EL (cell line): ENCODE measurements at places on chromosomes 5 and 9.

DNA sequence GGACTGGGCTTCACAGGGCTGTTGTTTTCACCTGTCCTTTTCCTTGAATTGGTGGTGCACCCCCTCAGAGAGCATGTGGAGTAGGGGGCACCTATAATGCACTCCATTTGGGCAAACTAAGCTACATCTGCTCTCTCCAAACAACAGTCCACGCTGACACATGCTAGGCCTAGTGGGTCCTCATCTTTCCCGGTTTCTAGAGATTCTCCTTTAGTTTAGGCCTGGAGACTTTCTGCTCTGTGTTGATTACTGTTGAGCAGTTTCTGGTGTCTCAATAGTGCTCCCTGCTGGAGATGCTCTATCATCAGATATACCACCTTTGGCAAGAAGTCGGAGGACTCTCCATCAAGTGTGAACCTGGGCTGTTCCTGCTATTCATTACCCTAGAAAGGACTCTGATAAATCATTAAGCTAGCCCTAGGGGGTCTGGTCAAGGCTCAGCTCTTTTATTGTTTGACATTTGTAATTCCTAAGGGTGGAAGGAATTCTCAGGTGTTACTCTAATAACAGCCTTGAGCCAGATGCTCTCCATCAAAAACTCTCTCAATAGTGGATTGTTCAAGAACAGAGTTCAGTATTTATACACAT, 64.0 kb upstream of the FYB1 start:
- peak; percentile 75 for DNase-seq

GRCh38 chr9:90393365-90394152, 249.1 kb downstream of the DIRAS2 start:
- DNase-seq = no peak

DNA sequence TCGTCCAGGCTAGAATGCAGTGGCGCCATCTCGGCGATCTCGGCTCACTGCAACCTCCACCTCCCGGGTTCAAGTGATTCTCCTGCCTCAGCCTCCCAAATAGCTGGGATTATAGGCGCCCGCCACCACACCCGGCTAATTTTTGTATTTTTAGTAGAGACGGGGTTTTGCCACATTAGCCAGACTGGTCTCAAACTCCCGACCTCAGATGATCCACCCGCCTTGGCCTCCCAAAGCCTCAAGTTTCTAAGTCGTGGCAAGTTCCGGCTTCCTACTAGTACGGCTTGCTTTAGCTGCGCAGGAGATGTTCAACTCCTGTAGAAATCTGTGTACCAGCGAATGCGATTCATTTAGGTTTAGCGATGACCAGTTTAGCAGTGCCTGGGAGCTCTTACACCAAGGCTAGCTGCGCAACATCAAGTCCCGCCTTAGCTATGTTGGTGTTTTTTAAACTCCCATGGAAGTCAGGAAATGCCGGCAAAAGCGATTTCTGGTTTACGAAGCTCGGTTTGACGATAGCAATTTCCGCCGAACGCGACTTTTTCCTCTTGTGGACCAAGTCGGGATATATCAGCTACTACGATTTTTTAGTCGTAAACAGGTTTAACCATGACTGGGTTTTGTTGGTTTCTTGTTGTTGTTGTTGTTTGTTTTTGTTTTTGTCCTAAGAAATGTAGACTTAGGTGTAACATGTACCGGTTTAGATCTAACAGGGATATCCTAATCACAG, 46.4 kb downstream of the ANXA2R start:
- DNase-seq = peak; percentile 65

DNA sequence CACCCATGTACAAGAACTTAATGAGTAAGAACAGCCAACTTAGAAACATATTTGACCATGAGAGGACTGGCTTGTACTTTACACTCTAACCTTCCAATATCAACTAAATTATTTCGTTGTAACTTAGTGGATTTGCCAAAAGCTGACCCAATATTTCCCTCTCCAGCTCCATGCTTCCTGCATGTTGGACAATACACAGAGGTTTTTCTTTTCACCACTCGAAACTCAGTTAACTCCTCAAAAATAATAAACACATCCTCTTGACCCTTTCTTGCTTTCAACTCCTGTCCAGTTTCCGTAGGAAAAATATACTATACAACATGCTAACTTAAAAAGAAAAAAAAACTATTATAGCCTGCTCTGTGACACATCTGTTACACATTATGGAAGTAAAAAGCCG, 188.9 kb downstream of the MPDZ start:
- DNase-seq = no peak

DNA sequence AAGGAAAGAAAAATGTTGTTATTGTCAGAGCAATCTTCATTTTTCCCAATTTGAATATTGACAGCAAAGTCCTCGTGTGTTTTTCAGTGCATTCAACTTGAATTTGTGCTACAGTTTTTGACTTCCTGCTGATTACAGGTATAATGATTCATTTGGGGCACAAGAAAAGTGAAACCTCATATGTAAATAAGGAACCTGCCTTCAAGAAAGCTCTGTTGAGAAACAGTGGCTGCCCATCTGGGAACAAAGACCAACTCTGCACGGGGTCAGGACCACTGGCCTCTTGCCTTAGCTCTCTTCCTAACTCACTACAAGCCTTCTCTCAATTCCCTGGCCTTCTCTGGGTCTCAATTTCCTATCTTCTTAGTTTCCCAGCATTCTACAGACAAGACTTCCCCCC, 21.0 kb downstream of the TIMD4 start:
- no peak for DNase-seq

DNA sequence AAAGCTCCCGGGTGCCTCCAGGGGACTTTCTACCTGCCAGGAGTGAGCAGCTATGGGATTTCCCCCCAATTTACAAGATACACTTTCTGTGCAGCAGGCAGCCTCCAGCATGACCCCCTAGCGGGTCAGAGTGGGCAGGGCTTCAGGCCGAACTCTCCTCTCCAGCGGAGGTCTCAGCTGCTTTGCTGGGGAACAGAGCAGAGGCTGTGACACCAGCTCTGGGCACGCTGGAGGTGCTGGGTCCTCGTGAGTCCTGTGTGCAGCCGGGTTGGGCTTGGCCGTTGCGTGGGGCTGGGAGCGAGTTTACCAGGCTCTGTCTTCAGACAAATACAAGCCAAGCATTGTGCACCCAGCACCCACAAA, 2.9 kb downstream of the NRARP start:
- DNase-seq = no peak

- DNase-seq = peak; percentile 9
Observed at GRCh38 chr5:55600086-55600485, 65.3 kb upstream of the PLPP1 start.

DNA sequence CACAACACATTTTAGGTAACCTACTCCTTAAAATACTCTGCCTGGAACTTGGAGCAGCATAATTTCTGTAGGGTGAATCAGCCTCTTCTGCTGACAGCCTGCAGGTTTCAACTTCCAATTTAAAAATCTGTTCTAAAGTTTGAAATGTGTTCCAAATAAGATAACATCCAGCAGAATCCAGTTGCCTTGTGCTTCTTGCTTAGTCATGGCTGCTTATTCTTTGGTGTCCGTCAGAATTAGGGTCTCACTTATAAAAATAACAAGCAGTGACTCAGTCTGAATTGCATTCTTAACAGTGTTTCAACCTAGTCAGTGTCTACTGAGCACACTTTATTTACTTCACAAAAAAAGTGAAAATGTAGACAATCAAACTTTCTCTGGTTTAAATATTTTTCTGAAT, 3.7 kb downstream of the CDH6 start:
- no peak for DNase-seq

GRCh38 chr5:38384396-38384795, 126.0 kb downstream of the EGFLAM start:
- DNase-seq = no peak

GRCh38 chr9:130526854-130527650, 52.3 kb upstream of the FUBP3 start:
- no peak for DNase-seq

DNA sequence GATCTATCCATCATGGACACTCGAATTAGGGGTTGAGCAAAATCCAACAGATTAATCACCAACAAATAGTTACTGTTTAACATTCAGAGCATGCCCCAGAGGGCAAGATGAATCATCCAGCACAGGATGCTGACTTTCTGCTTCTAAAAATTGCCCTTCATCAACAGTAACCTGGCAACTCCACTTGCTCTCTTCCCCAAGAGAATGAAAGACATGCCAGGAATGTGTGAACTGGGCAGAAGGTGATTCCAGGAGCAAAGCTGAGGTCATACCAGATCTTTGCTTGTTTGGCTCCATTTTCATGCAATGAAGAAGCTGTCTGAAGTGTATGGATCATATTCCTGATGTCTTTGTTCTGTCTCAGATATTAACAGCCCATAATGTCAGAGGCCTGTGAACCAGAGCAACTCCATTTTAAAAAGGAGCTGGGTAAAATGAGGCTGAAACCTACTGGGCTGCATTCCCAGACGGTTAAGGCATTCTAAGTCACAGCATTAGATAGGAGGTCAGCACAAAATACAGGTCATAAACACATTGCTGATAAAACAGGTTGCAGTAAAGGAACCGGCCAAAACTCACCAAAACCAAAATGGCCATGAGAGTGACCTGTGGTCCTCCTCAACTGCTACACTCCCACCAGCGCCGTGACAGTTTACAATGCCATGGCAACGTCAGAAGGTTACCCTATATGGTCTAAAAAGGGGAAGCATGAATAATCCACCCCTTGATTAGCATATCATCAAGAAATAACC, 2.5 kb upstream of the ZNF367 start:
- DNase-seq = peak; percentile 98

DNA sequence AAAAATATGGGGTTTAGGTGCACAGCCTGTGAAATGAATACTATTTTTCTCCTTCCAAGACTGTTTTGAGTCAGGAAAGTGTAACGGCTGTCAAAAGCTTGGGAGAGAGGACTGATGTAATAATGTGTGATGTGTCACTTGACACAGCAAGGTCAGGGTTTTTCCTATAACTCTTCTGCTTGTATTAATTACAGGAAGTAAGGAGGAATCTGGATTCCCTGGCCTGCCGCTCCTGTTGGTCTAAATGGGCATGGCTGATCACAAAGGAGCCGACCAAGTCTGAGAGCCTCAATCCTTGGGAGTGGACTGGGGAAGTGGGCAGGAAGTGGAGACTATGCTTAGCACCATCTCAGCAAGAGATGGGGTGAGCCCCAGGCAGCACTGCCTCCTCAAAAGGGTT, 16.7 kb upstream of the SLC28A3 start:
- DNase-seq = peak; percentile 8

DNA sequence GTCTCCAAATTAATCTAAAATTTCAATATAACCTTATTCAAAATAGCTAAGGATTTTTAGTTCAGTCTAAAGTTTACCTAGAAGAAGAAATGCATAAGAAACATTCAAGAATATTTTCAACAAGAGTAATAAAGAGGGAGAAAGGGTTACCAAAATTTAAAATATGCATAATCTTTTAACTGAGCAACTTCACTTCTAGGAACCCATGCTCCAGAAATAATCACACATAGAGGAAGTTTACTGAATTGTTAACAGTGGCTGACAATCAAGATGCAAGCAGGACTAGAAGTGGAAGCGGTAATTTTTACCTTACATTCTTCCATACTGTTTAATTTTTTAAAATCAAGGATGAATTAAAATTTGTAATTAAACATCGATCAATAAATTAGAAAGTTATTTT, 1.9 kb downstream of the PJA2 start:
- DNase-seq = no peak

- DNase-seq = peak; percentile 89
Observed at GRCh38 chr5:109411627-109412026, 1.9 kb upstream of the PJA2 start.

DNA sequence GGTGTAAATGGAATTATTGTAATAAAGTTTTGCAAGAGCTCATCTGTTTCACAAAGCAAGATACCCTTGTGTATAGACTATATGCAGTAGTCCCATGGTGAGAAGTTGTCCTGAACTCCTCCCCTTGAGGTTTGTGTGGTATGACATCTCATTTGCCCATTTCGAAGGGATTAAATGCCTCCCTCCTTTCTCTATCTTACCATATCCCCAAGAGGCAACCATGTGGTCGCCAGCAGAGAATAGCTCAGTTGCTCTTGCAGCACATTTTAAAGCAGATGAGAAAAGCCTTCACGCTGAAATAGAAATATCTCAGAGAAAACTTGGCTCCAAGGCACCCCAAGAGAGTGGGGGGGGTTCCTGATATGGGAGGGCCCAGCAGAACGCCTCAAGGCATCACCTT, 4.6 kb downstream of the SEMA6A start:
- no peak for DNase-seq

GRCh38 chr9:32899181-32899580, 102.2 kb downstream of the APTX start:
- DNase-seq = no peak

DNA sequence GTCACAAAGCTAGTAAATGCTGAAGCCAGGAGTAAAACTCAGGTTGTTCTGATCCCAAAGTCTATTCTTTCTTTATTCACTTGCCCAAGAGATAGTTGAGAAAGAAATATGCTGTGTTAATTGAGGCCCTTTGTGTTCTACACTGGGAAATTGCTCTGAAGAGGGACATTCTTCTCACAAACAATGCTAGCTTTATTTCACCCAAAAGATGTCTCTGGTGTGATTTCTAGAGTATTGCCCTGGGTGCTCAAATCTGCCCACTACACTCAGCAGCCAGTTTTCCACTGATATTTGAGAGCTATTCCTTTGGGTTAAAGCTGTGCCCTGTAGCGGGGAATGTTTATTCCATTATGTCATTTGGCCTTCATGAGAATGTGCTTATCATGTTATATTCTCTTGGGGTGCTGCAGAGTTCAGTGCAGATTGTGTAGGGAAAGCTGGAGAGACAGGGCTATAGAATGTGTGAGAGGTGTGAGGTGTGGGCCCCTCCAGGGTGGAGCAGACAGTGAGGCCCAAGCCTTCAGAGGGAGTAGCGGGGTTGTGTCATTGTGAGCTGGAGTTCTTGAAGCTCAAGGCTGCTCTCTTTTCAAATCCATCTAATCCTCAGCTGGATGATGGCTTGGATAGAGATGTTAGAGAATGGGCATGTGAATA, 21.0 kb upstream of the C5orf63 start:
- no peak for DNase-seq

DNA sequence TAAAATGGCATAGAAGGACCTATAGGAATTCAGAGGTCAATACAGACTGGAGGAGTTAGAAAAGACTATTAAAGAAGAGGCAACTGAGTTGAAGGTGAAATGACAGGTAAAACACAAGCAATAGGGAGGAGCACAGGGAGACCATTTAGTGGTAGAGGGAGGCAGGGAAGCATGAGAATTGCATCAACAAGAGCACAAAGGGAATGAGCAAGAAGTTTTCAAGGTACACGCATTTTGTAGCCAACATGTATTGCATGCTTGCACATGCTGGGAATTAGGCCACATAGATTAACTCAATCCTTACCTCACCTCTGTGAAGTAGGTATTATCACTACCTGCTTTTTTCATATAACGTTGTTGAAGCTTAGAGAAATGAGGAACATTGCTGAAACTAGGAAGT, 42.3 kb downstream of the PLPP1 start:
- no peak for DNase-seq

GRCh38 chr5:116574367-116575325, at the start of gene SEMA6A:
SEMA6A (minus strand) TSS chr5:116574823; CDS start chr5:116504944, 69,879 bp downstream.
- peak; percentile 81 for DNase-seq
